ENCODE measurements at places on chromosomes 2 and 18.

DNA sequence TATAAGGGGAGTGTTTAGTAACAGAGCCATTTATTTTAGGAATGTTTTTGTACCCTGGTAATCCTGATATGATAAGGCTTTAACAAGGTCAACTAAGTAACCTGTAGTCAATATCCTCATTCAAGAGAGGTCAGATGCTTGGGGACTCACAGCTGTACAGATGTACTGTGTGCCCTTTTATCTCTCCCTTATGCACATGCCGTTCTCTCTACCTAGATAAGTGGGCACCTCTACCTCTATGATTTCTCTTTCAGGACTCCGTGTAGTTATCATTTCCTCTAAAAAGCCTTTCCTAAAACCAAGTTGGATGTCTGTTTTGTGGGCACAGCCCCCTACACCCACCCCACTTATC lies 132.4 kb downstream of the BCL2 start:
- no peak for DNase-seq

DNA sequence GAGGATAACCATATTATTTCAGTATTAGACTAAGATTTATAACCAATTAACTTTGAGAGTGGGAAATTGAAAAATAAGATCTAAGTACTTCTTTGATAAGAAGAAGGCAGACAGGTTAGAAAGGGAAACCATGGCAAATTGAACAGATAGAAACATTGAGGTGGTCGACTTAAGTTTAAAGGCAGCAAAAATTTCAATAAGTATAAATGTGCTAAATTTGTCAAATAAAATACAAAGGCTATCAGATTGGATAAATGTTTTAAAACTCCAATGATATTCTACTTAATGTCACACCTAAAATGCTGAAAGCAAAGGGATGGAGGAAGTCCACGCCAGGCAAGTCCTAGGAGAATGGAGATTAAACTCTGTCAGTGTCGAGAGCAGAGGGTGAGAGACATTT lies 59.2 kb downstream of the TMEM18 start:
- no peak for DNase-seq

GRCh38 chr2:19301706-19302105 lies 56.7 kb downstream of the OSR1 start:
- no peak for DNase-seq

DNA sequence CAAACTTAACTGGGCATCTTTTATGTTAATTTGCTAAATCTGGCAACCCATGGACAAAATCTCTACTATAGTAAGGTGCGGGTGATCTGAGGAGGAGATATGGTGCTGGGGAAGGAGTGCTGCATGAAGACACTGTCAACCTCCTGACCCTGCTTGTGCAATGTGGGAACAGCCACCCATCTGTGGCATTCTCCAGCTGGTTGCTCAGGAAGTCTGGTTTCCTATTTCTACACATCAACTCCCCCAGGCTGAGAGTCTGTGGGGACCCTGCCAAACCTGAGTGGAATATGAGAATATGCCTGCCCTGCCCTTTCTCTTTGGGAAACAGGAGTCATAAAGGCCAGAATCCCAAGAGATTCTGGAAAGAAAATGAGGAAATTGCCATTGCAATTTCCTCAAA lies 60.1 kb upstream of the PAX3 start:
- peak; percentile 19 for DNase-seq

DNA sequence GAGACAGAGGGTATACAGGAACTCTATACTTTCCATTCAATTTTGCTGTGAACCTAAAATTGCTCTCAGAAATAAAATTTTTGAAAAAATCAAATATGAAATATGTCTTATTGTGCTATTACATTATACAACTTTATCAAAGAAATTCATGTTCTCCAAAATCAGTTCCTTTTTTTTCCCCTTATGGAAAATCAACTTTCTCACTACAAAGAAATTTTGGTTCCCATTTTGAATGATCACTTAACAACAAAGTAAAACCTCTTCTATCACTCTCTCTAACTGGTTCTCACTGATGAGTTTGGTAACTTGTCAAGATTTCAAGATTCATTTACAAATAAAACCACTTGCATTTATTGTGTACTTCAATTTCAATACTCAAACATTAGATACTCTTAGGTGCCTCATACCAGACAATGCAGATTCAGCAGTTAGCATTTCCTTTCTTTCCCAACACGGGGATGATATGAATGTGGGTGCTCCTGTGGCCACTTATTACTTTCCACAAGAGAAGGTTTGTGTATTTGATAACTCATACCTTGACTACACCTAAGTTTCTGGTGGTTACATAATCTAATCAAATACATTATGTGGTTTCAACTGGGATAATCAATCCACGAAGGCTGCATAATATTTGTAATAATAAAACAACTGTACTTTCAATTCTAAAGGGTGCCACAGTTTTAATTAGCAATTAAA lies 6.4 kb downstream of the PSME4 start:
- DNase-seq, result no peak

GRCh38 chr2:54879032-54879431 lies 155.6 kb downstream of the EML6 start:
- DNase-seq, result no peak
